Stimulated activated CD4-positive, alpha-beta T cell treated with anti-CD3 and anti-CD28 coated beads, Interleukin-1b, Interleukin-23, amount 100 ng/mL, for 48 hours (primary cell): ENCODE measurements at places on chromosomes 12 and 14.

DNA sequence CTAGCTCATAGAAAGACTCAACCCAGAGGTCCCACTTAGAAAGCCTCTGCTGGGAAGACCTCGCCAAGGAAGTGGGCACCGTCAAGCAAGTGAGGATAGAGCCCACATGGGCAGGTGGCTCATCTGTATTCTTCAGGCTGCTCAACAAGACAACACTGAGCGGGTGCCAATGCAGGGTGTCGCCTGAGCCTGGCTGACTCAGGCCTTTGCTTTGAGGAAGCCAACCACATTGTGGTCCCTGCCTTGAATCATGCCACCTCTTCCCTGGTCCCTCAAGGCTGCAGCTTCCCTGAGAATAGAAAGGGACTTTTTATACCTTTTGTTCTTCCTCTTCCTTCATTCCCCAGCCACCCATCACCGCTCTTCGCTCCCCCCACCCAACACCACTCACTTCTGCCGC lies 2.1 kb upstream of the RNASE13 start:
- no peak for DNase-seq

- DNase-seq: no peak
Observed at GRCh38 chr14:34234258-34234657, 227.8 kb downstream of the SPTSSA start.

GRCh38 chr12:104975587-104976343 lies 10.4 kb upstream of the NOPCHAP1 start:
- no peak for DNase-seq

GRCh38 chr14:33029511-33029910 lies 90.8 kb downstream of the NPAS3 start:
- DNase-seq: no peak

GRCh38 chr12:80714846-80715245 lies 1.9 kb upstream of the MYF5 start:
- no peak for DNase-seq

- no peak for DNase-seq
Observed at GRCh38 chr14:92599811-92600210, 86.2 kb downstream of the RIN3 start.

GRCh38 chr14:83908419-83908818 lies 1621.5 kb upstream of the FLRT2 start:
- no peak for DNase-seq

- DNase-seq: no peak
Observed at GRCh38 chr12:4009979-4010704, 136.9 kb upstream of the PARP11 start.

GRCh38 chr12:56001487-56002100 lies 4.5 kb downstream of the SUOX start:
- DNase-seq: no peak

- no peak for DNase-seq
Observed at GRCh38 chr12:127150028-127150427, 1116.9 kb upstream of the TMEM132C start.

DNA sequence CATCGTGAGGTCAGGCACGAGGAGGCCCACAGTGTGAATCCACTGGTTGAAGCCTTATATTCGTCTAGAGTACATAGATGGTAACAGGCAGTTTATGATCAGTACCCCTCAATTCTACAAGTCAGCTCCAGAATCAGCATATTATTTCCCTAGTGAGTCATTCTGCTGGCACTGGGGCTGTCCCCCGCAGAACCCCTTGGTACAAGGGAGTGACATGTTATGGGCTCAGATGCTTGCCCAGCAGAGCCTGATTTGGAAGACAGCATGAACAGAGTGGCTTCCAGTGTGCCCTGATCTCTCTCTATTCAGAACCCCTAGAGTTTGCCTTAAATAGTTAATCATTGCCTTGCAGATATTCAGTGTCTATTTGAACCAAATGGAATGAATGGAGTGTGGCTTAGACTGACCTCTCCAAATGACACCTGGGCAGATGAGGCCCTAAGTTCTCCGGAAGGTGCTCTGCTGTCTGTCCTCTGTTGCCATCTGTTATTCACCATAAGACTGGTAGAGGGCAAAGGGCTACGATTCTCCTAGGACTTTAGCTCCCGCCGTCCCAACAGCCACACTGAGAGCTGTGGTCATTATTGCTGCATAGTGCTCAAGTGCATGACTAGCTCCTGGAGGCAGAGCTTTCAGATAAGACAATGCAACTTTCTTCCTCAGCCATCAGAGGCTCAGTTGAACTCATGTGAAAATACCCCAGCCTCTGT lies 41.1 kb downstream of the CACNA2D4 start:
- no peak for DNase-seq

DNA sequence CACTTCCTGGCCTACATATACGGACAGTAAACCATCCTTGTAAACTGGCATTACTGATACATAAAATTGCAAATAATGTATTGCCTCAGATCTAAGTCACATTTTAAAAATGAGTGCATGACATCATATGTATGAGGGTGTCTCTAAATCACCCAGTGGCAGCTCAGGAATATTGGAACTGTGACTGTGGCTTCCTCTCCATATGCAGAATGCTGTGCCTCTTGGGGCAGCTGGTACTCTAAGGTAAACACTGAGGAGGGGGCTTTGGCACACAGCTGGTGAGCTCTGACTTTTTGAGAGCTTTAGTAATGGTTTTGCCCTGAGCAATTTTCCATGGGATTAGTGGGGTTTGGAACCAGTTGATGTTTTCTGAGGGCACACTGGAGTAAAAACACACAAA lies 263.7 kb downstream of the BMP4 start:
- no peak for DNase-seq

GRCh38 chr14:100286484-100287191 lies 19.6 kb downstream of the SLC25A29 start:
- DNase-seq: no peak

GRCh38 chr12:93812626-93813025 lies 135.5 kb downstream of the CRADD start:
- DNase-seq: no peak

DNA sequence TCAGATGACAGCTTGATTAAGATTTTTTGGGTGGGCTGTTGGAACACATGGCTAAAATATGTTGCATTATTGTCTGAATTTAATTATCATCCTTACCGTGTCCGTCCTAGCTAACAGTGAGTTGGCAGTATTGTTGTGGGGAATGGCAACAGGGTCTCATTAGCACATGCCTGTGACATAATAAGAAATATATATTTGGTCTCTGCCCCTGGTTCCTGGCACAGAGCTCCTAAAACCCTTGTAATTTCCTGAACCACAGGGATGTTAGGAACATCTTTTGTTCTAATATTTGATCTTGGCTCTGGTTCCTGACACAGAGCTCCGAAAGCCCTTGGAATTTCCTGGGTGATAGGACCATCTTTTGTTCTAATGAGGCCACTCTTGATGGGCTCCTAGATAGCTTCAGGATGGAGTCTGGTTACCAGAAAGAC lies 76.0 kb downstream of the SYNE2 start:
- no peak for DNase-seq

- no peak for DNase-seq
Observed at GRCh38 chr12:54956322-54956721, 28.2 kb downstream of the TESPA1 start.

DNA sequence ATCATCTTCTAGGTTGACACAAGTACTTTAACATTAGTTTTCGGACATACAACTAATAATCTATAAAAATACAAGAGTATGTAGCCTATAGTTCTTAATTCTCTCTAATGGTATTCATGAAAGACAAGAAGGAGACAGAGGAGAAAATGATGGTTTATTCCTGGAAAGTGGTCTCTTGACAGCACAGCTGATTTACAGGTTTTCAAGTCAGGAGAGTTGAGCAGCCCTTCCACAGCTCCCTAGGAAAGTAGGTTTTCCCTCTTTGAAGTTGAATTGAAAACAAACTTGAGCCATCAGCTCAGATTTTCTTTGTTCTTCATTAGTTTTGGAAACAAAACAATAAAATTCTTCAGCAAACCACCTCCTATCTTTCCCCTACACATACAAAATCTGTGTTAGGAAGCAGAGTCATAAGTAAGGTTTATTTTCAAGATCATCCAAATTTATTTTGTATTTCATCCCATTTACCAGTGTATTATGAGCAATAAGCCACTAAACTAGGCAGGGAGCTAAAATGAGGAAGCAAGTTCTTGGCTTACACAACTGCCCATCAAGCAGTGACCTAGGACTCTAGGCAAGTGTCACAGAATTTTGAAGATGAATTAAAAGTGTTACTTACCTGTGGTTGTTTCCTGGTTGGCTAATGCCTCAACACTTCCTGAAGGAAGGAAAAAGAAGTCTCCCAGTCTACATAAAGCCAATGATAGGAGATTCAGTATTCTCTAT lies 357.0 kb downstream of the BCAT1 start:
- no peak for DNase-seq

DNA sequence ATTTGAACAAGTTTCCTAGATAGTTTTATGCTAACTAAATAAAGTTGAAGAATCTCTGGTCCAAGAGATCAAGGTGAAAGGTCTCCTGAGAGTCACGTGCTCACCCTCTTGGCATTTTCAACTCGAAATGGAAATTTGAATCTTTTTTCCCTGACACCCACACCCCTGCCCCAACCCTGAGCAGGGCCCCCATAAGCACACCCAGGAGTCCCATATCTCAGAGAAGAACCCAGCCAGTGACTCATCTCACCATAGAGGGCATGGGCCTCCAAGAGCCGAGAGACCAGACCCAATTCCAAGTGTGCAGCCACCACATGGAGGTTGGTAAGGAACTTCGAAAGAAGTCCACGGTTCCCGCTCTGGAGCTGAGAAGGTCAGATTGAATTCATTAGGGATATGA lies 32.6 kb downstream of the TEP1 start:
- DNase-seq: no peak

DNA sequence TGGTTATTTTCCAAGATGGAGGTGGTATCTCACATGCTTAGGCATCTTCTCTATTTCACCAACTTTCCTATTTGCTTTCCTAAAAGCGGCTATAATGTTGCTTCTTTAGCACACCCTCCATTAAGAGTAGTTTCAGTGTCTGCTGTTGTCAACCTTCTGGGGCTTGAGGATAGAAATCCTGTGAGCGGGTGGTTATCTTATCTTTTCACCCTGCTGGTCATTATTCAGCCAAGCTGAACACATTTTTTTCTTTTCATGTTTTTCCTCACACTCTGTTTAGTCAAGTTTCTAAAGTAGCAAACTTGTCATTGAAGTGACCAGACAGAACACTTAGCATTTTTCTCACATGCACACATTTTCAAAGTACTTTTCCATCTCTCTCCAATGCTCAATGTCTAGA lies 104.5 kb downstream of the SLC8A3 start:
- no peak for DNase-seq

DNA sequence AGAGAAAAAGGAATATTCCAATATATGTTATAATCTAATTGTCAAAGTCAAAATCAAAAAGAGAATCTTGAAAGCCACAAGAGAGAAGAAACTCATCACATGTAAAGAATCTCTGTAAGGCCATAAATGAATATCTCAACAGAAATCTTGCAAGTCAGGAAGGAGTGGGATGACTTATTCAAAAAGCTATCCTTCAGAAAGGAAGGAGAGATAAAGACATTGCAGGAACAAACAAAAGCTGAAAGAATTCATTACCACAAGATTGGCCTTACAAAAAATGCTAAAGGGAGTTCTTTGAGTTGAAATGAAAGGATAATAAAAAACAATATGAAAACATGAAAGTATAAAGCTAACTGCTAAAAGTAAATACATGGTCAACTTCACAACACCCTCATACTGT lies 286.8 kb downstream of the LRIG3 start:
- DNase-seq: no peak

- no peak for DNase-seq
Observed at GRCh38 chr14:21097636-21098075, 799 bp downstream of the ZNF219 start.

- no peak for DNase-seq
Observed at GRCh38 chr14:88870777-88871176, 46.3 kb downstream of the TTC8 start.

DNA sequence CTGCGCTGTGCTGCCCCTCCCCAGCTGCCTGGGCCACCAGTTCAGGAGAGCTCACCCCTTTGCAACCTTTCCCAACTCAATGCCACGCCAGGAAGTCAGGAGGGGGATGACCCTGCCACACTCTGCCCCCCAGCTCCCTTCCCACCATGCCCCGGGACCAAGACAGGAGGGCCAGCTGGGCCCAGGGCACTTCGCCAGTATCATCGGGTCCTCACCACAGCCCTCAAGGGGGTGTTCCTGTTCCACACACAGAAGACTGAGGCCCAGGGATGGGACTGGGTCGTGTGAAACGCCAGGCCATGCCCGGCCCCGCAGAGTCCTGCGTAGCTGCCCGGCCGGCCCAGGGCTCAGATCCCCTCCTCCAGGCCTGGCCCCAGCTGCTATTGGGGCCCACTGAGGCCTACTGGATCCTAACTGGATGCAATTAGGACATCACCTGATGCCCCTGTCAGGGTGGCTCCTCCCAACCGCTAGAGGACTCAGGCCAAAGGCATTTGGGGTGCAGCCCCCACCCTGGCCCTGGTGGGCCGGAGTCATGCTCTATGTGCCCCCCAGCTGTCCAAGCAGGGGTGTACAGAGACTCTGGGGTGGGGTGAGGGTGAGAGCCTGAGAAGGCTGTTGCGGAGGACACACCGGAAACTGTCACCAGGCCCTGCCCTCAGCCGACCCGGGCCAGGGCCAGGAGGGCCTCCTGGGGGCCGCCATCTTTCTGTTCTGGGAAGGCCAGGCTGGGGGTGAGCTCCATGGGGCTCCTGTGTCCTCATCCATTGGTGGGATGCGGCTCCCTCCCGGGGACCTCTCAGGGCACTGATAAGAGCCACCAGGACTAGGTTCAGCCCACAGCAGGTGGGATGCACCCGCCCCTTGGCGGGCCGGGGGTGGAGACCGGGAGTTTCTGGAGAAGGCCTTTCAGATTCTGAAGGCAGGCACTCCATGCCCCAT lies 29.3 kb upstream of the ANKRD9 start:
- no peak for DNase-seq

DNA sequence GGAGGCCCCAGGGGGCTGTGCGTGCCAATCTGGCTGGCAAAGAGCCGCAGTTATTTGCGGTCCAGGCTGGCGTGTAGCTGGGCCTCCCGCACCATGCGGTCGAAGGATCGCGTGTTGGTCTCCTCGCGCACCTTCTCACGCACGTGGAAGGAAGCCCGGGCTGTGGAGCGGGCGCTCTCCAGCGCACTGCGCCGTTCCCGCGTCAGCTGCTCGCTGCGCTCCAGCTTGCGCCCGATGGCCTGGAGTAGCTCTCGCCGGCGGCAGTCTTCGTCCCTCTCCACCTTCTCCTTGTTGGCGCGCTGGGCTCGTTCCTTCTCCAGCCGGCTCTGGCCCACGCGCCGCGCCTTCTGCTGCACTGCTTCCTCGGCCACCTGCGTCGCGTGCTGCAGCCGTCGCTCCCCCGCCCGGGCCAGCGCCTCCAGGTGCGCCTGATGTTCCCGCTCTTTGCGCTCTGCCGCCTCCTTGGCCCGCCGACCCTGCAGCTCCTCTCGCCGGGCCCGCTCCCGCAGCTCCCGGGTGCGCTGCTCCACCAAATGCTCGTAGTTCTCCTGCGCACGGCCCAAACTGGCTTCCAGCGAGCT lies 3.1 kb downstream of the CCDC177 start:
- no peak for DNase-seq
